Right renal cortex interstitium (tissue), 3 donors: ENCODE measurements at places on chromosomes 7 and 10. TPM values are rescaled to one million over a fixed set of nuclear protein-coding genes. Genes with fewer than 3 reads are reported as not detected.

- DNase-seq, result no peak
Observed at GRCh38 chr10:13788711-13789447, 202.1 kb downstream of the PRPF18 start.

Gene CLEC5A
- 0.26 TPM for polyA plus RNA-seq

GRCh38 chr7:2610898-2611297 lies 20.9 kb upstream of the TTYH3 start:
- no peak for DNase-seq

DNA sequence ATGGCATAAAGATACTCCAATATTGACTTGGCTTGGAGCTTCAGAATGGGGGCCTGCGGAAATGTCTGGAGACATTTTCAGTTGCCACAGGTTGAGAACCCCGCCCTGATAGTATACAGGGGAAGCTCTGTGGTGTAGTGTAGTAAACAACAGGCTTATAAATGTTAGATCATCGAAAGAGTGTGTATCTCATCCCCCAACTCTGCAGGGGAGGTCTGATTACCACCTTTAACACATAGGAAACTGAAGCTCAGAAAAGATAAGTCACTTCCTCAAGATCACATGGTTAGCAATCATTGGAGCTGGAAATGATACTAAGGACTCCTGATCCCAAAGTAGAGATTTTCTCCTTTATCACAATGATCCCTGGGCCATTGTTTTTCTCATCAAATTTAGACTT lies 144.5 kb upstream of the BMPER start:
- DNase-seq, result no peak

Gene VCL
- 131 TPM for polyA plus RNA-seq

Gene LIPF
- 0.18 TPM for polyA plus RNA-seq

- no peak for DNase-seq
Observed at GRCh38 chr10:114552050-114552449, 106.0 kb downstream of the ABLIM1 start.

DNA sequence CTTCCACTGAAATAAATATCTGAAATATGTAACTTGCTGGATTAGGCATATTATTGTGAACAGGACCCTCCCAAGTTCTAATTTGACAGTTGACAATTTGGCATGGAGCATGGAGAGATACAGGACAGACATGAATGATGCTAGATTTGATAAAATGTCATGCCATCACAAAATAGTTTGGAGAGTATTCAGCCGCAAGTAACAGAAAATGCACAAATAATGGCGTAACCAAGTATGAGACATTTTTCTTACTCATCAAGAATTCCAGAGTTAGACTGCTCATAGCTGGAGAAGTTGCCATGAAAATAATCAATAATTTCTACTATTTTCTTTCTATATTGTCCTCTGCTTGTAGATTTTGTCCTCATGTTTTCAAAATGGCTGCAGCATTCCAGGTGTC lies 45.5 kb upstream of the GPAM start:
- DNase-seq, result no peak
